ENCODE measurements at places on chromosomes 2 and 18. TPM values are rescaled to one million over a fixed set of nuclear protein-coding genes. Genes with fewer than 3 reads are reported as not detected.

The RFTN2 gene
- not detected for total RNA-seq

- DNase-seq: no peak
Observed at GRCh38 chr2:119746836-119747686, 12.7 kb upstream of the PTPN4 start.

DNA sequence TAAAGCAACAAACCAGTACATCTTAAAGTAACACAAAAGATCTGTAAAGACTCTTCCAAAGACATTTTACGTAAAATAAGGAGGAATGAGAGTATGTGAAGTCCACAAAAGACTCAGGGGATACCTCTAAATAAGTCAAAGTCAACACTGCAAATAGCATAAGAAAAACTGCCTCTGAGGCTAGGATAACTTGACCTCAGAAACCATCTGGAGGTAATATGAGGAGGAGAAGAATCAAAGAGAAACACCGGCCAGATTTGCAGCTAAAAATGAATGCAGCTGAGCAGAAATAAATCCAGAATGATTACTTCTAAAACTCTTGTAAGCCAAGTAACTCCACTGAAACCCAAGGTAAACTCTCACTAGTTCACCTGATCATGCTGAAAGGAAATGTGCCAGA, 52.2 kb upstream of the ERMN start:
- DNase-seq: no peak

- DNase-seq: no peak
Observed at GRCh38 chr2:70116936-70117552, 29.8 kb downstream of the PCBP1 start.

GRCh38 chr18:79779021-79779699, 18.6 kb upstream of the KCNG2 start:
- DNase-seq: no peak

GRCh38 chr18:32742579-32742978, 30.2 kb downstream of the KLHL14 start:
- no peak for DNase-seq

DNA sequence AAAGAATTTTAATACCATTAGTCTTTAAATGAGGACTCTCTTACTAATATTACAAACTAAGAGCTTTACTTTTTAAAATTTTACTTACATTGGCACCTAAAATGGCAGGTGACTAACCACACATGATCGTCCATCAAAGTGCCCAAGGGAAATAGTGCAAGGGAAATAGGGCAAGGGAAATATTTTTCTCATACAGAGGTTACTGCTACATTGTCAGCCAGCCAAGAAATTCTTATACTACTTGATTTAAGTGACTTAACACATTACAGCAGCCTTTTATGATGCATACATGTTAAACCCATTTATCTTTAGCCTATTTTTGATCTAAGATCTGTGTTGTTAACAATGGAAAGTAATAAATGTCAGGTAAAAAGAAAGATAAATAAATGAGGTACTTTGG, 587.2 kb upstream of the PKDCC start:
- DNase-seq: no peak

DNA sequence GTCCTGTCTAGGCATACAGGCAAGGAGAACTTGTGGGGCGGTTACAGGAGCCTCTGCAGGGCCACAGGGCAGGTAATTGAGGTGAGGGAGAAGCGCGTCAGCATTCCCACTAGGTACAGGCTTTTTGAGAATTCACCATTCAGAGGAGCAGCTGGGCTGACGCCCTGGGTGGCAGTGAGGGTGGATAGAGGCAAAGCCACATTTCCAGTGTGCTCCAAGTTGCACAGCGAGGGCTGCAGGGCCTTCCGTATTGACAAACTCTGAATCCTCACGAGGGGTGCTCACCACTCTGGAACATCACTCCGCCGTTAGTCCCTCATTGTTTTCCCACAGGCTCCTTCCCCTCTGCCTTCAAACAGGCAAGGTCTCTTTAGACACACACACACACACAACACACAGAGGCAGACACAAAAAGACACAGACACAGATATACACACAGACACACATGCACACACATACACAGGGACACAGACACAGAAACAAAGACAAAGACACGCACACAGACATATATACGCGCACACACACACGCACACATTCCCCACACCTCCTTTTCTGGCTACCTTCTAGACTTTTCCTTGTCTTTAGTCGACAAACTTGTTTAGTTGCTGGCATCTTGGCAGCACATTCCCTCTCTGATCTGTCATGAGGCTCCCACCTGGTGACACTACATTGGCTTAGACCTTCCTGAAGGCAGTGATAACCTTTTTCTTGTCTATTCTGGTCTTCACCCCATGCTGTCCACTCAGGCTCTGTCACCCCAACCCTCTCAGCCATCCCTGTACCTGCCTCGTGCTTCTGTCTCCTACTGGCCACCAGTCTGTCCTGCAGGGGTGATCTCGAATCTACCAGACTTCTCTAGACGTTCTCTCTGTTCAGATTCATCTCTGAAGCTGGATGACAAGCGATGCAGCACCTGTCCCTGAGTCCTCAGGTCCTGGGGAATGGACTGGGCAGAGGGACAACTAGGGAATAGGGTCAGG, 136.8 kb downstream of the ALPK2 start:
- no peak for DNase-seq

Measured in foreskin keratinocyte (primary cell).